Stimulated activated CD8-positive, alpha-beta memory T cell treated with anti-CD3 and anti-CD28 coated beads, Interleukin-12 subunit alpha, Interleukin-12 subunit beta, amount 100 ng/mL, for 4 hours (primary cell): ENCODE measurements at places on chromosomes 12 and 14.

DNA sequence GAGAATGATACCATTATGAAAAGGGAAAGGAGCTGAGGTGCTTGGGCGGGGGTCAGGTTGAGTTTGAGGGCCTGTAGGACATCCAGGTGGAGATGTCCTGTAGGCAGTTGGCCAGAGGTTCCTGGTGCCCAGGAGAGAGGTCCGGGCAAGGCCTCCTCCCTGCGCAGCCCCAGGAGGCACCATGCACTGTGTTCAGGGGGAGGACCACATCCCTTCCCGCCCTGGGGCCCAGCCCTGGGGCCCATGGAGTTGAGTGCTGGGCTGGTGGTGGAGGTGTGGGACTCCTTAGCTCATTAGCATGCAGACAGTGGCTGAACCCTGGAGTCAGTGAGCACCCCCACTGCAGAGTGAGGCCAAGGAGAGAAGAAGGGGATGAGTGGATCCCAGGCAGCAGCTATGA, 5.7 kb upstream of the FAIM2 start:
- DNase-seq: no peak

DNA sequence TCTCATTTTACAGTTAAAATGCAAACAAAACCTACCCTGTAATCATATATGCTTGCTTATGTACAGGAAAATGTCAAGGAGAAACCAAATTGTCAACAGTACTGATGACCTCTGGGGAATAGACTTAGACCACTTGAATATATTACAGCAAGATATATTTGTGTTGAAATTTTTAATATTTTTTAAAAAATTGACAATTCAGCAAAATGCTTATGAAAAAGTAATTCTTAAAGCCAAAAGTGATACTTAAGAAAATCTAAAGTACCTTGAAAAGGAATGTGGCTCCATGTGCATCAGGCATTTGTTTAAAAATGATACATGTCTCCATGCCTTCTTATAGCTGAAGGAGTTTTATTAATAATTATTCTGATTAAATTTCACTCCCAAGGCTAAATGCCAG, 49.2 kb downstream of the PTPN21 start:
- DNase-seq: no peak

- DNase-seq: no peak
Measured at GRCh38 chr12:2614341-2614740, 180.4 kb upstream of the FKBP4 start.

DNA sequence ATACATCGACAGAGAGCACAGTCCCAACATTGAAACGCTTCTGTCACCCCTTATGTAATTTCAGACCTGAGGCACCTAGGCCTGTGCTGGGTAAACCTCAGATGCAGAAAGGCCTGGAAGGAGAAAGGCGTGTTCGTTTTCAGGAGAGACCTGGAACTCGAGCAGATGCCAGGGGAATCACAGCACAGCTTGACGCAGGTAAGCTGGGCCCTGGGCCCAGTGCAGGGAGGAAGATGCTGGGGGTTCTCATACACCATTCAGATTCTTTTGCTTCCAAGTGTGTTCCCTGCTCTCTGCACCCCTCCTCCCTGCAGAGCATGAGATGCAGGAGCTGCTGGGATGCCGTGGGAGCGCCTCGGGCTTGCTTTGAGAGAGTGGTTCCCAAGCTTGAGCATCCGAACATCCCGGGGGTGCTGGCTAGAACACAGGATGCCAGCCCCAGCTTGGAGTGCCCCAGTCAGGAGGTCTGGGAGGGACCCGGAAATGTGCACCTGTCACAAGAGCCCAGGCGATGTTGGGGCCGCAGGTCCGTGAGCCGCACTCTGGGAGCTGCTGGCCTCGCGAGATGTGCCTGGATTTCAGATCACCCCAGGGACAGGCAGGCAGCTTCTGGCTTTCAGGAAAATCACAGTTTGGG, 35.9 kb downstream of the FZD10 start:
- no peak for DNase-seq

- DNase-seq: no peak
Measured at GRCh38 chr14:89411976-89412375, 5.1 kb downstream of the FOXN3 start.

GRCh38 chr12:92208613-92209121, 63.0 kb upstream of the BTG1 start:
- DNase-seq: no peak
